Activated T-cell treated with anti-CD3 and anti-CD28 coated beads, Interleukin-2, amount 50 U/mL, for 4 hours (primary cell): ENCODE measurements at places on chromosomes 3 and 15.

DNA sequence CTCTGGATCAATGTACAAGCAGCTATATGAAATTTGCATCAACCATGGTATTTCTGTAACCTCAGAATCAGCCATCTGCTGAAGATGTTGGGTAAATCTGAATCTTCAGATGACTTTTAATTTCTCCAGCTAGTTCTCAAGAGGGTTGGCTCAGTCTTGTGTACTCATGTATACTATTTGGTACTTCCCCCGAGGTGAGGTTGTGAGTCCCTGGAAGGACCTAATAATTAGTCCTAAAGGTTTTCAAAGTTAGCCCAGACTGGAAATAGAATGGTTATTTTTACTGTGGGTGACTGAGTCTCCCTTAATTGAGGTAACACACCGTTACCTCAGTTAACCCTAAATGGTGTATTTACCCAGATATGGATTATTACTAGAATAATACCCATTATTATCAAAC is 104.3 kb upstream of the THSD4 start:
- no peak for DNase-seq

- no peak for DNase-seq
Observed at GRCh38 chr3:43043793-43044192, 62.1 kb downstream of the POMGNT2 start.

- no peak for DNase-seq
Observed at GRCh38 chr3:108380128-108380795, 83.9 kb downstream of the HHLA2 start.

GRCh38 chr15:58758141-58758540 is 8.6 kb upstream of the ADAM10 start:
- DNase-seq, result no peak

GRCh38 chr3:186414735-186415419 is 52.8 kb upstream of the DGKG start:
- DNase-seq, result no peak

GRCh38 chr3:194469977-194470376 is 16.8 kb downstream of the ATP13A3 start:
- no peak for DNase-seq

GRCh38 chr3:157093096-157093495 is 66.9 kb downstream of the CCNL1 start:
- DNase-seq, result no peak

DNA sequence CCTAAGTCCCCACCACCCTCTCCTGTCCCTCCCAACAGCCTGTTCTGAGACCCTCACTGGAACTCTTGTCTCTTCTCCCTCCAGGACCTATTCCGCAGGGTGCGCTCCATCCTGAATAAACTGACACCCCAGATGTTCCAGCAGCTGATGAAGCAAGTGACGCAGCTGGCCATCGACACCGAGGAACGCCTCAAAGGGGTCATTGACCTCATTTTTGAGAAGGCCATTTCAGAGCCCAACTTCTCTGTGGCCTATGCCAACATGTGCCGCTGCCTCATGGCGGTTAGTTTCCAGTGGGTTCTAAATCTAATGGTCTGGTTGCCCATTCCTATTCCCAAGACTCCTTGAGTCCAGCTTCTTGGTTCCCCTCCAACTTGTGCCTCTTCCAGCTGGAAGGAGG is 9.3 kb downstream of the EIF4G1 start:
- DNase-seq, result no peak
